Activated CD4-positive, alpha-beta T cell treated with anti-CD3 and anti-CD28 coated beads, Interleukin-2, amount 10 ng/mL, durations not matched to agents 24 days and 14 days (primary cell): ENCODE measurements at places on chromosomes 2 and 18.

DNA sequence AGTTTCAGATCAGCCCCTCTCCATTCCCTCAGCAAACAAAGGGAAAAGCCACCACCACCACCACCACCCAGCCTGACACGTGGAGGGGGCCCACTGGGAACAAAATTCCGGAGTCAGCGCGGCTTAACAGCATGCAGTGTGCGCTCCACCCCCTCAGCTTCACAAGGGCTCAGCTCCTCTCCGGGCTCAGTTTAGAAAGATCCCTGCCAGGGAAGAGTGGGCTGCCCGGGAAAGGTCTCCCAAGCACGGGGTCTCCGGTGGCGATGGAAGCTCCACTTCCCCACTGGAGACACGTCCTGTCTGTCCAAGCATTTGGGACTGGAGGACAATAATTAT is 55.7 kb downstream of the SNORC start:
- DNase-seq = no peak

- DNase-seq = no peak
Observed at GRCh38 chr18:3842844-3843243, 392.9 kb downstream of the TGIF1 start.

GRCh38 chr18:14189858-14190257 is 57.6 kb upstream of the ZNF519 start:
- no peak for DNase-seq

DNA sequence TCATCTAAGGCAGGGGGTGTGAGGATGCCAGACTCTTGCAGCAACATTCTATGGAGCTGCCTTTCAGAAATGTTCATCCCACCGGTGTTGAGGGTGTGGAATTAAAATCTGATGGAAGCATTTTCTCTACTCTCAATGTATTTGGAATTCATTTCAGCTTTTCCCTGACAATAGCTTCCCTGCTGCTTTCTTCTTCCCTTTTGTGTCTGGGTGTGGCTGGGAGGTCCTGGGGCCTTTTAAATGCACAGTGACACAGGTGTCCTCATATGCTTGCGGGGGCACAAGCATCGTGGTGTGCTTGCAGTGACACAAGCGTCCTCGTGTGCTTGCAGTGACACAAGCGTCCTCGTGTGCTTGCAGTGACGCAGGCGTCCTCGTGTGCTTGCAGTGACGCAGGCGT is 43.4 kb upstream of the ASB18 start:
- DNase-seq = no peak

DNA sequence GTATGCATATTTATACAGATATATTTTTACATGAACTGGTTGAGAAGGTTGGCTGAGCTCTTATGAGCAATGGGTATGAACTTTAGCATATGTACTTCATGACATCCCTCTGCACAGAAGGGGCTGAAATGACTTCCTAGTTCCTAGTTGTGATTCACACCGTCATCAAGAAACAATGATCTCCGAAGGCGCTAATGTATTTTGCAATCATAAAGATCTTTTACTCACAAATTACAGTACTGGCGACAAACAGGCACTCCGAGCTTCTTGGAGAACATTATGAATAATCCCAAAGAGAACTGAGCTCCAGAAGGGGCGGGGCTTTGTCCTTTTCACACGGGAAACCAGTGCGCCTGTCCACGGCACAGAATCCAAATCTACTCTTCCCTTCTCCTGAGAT is 18.1 kb downstream of the BCL2 start:
- DNase-seq = peak; percentile 56

- no peak for DNase-seq
Observed at GRCh38 chr2:134253804-134254203, at the start of gene MGAT5. MGAT5 (plus strand) TSS chr2:134254072; CDS start chr2:134254404, 332 bp downstream.

DNA sequence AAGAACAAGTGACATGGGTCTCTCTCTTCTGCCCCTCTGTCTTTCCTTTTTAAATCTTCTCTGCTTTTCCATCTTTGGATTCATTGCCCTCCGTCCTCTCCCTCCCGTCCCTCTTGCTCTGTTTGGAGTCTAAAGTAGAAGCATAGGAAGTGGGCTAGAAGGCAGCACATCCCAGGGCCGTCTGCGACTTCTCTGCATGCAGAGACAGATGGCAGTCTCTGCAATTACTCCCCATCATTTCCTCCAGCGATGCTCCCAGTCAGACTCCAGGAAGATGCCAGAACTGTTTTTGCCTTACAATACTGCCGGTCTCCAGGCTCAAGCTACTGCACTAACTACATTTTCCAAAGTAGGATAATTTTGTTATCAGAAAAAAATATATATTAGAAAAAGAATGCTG is 35.2 kb upstream of the LPIN2 start:
- no peak for DNase-seq

- DNase-seq = no peak
Observed at GRCh38 chr2:168552450-168552856, 96.4 kb downstream of the CERS6 start.

- DNase-seq = no peak
Observed at GRCh38 chr2:129502781-129503180, 476.7 kb upstream of the RAB6C start.

GRCh38 chr2:207891086-207891844 is 121.6 kb upstream of the FZD5 start:
- no peak for DNase-seq

DNA sequence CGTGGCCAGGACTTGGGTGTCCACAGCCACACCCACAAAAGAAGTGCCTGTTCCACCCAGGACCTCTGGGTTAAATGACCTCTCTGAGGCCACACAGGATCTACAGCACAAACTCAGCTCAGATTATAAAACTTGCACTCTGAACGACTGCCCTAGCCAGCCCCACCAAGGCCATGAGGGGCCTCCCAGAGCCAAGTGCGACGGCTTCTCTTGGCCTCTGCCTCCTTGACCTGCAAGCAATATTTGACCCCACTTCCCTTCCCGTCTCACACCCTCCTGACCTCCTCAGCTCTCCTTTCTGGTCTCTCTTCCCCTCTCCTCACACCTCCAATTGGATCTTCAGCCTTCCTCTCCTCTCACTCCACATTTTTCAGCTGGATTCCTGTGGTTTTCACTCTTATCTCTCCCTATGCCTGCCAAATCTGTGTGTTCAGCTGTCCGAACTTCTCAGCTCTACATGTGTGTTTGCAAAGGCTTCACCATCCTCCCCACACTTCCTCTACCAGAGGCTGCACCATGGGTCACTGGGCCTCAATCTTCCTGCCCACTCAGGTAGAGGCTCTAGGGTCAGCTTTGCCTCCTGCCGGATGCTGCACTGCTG is 25.3 kb upstream of the STEAP3 start:
- DNase-seq = no peak

GRCh38 chr2:67502346-67503065 is 105.4 kb downstream of the ETAA1 start:
- no peak for DNase-seq

GRCh38 chr18:50806208-50806616 is 13.6 kb downstream of the MRO start:
- DNase-seq = no peak

DNA sequence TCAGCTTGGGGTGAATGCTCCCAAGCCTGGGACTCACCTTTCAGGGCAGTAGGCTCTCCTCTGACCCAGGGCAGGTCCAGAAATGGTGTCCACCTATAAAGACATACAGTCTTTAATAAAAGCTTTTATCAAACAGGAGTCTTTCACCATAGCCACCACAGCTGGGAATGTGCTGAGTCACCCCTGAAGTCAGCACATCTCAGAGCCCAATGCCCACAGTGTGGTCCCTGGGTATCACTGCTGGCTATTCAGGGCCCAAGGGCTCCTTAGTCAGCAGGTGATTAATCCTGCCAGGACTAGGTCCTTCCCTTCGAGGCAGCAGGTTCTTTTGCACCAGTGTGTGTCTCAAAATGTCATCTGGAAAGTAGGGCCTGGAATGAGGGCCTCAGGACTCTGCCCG is 181.9 kb downstream of the MEMO1 start:
- no peak for DNase-seq

DNA sequence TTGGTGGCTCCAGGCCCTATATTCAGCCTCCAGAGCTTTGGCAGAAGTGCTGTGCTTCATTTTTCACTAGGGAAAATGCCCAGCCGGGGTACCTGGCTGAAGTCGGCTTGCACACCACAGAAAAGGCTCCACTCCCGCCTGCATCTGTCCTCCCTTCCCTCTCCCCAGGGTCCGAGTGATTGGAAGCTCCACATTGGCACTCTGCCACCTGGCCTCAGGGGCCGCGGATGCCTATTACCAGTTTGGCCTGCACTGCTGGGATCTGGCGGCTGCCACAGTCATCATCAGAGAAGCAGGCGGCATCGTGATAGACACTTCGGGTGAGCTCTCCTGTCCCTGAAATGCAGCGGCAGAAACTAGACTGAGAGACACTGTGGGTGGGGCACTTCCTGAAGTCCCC is 47.4 kb downstream of the IMPA2 start:
- no peak for DNase-seq

DNA sequence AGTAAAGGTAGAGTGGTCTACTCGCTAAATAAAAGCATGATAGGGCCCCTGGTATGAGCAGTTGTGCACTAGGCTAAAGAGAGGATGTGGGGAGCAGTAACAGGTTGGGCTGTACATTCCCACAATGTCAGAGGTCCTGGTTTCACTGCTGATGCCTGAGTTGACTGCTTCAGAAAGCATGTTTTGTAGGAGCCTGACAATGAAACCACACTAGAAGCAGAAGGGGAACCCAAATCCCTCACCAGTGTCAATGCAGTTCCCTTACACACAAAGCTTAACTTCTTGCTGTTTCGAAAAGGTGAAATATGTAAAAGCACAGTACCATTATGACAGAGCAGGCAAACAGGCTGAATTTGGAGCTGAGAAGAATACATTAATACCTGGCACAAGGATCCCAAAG is 291.7 kb upstream of the KYNU start:
- DNase-seq = no peak

- no peak for DNase-seq
Observed at GRCh38 chr18:11387880-11388279, 221.5 kb upstream of the SLC35G4 start.

GRCh38 chr2:228860601-228861285 is 410.3 kb downstream of the PID1 start:
- DNase-seq = no peak

GRCh38 chr2:43774617-43775016 is 778 bp downstream of the DYNC2LI1 start:
- DNase-seq = no peak

- no peak for DNase-seq
Observed at GRCh38 chr2:128770143-128771085, 451.7 kb upstream of the HS6ST1 start.
